ENCODE measurements at places on chromosomes 2 and 18.

- no peaks in the 10 kb centered on the region for H3K27me3 ChIP-seq
- no peaks in the 10 kb centered on the region for H3K36me3 ChIP-seq
These were observed 175.5 kb upstream of the KLF7 start for GRCh38 chr2:207341112-207341750.

DNA sequence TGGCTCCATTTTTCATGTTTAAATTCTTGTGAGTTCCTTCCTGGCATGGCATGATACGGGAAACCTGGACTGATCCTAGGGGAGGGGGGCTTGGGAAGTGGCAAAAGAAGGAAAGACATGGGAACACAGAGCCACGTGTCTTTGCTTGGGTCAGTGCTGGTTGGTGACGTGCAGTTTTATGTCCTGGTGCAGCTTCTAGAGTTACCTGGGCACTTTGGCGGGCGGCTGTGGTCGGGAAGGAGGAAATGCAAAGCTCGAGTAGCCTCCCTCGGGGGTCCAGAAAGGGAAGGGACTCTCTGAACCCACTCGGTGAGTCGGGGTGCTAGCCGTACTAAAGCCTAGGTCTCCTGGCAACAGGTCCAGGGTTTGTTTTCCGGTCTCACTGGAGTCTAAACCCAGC lies 94.6 kb downstream of the APOB start:
- no peaks in the 10 kb centered on the region for H3K4me1 ChIP-seq
- no peak overlapping the region for H3K4me3 ChIP-seq

- no peak overlapping the region for H3K4me3 ChIP-seq
- H3K4me1 ChIP-seq: no peaks in the 10 kb centered on the region
- no peaks in the 10 kb centered on the region for H3K27me3 ChIP-seq
- H3K27ac ChIP-seq: no peak overlapping the region
These were observed 2.5 kb upstream of the TOGARAM2 start for GRCh38 chr2:28978606-28979005.

DNA sequence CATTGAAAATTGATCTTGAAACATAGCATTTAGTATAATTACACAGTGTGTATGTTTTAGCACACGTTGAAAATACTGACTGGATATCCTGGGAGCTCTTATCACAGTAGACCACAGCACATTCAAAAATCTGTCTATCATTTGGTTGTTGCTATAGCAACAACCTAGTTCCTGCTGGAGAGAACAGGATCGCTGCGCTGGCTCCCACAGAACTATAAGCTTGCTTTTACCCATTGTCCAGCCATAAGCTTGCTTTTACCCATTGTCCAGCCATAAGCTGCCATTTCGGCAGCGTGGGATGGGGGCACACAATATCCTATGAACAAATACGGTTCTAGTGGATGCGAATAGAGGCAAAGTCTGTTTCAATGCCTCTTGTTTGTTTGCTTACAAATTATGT lies 70.4 kb upstream of the ST6GAL2 start:
- H3K4me1 ChIP-seq: no peaks in the 10 kb centered on the region
- H3K27me3 ChIP-seq: no peaks in the 10 kb centered on the region
- no peaks in the 10 kb centered on the region for H3K36me3 ChIP-seq
- no peak overlapping the region for H3K27ac ChIP-seq
- no peak overlapping the region for H3K4me3 ChIP-seq

DNA sequence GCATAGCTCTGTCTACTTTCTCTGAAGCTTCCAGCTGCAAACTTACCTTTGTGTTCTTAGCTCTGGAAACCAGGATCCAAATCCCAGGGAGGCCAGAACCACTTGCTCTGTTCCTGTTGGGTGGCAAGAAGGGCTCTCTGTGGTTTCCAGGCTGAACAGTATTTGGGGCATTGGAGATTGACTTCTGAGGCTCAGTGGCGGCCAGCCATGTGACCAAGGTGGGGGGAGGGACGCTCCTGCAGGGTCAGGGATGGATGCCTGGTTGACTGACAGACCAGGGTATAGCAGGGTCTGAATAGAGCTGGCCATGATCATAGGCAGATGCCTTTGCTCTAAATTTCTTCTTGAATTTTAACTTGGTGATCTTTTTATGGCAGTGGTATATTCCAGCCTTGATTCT lies 15.1 kb downstream of the SLC4A5 start:
- H3K27ac ChIP-seq: no peak overlapping the region
- H3K36me3 ChIP-seq: no peaks in the 10 kb centered on the region
- no peaks in the 10 kb centered on the region for H3K4me1 ChIP-seq

DNA sequence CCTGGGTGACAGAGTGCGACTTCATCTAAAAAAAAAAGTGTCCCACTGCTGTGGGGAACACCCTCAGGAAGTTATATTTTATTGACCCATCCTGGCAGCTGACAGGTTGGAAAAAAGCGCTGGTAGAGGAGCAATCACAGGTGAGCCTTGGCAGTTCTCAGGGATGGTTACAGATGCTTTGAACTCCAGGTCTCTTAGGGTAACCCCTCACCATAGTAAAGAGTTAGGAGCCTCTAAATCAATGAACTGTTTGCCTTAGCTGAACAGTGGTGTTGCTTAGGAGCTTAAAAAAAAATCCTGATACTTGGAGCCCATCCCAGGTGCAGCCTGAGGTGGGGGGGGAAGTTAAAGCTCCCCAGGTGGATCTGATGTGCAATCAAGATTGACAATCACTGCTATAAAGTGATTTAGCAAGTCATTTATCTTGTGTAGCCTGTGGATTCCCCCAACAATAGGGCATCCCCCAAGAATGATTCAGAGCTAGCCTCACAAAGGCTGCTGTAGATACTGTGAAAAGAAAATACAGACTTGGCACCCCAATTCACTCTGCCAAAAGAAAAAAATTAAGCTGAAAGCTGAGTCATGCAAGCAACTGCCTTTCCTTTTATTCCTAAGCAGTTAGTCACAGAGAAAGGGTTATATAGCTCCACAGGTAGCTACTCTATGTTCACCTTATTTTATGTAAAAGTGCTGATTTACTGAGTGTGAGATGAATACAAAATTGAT lies 14.8 kb downstream of the SLC16A14 start:
- H3K36me3 ChIP-seq: no peaks in the 10 kb centered on the region
- no peaks in the 10 kb centered on the region for H3K4me1 ChIP-seq
- no peaks in the 10 kb centered on the region for H3K27me3 ChIP-seq
- no peak for DNase-seq
- no peak overlapping the region for H3K27ac ChIP-seq
- H3K4me3 ChIP-seq: no peak overlapping the region

- no peak for DNase-seq
- H3K27me3 ChIP-seq: no peaks in the 10 kb centered on the region
- no peaks in the 10 kb centered on the region for H3K36me3 ChIP-seq
- no peak overlapping the region for H3K4me3 ChIP-seq
- H3K4me1 ChIP-seq: no peaks in the 10 kb centered on the region
- H3K27ac ChIP-seq: no peak overlapping the region
These were observed 122.9 kb downstream of the DDX1 start for GRCh38 chr2:15714609-15715008.
